ENCODE measurements at places on chromosomes 16 and 17.

- no peak for DNase-seq
Measured at GRCh38 chr17:39351508-39351907, 49.9 kb downstream of the FBXL20 start.

DNA sequence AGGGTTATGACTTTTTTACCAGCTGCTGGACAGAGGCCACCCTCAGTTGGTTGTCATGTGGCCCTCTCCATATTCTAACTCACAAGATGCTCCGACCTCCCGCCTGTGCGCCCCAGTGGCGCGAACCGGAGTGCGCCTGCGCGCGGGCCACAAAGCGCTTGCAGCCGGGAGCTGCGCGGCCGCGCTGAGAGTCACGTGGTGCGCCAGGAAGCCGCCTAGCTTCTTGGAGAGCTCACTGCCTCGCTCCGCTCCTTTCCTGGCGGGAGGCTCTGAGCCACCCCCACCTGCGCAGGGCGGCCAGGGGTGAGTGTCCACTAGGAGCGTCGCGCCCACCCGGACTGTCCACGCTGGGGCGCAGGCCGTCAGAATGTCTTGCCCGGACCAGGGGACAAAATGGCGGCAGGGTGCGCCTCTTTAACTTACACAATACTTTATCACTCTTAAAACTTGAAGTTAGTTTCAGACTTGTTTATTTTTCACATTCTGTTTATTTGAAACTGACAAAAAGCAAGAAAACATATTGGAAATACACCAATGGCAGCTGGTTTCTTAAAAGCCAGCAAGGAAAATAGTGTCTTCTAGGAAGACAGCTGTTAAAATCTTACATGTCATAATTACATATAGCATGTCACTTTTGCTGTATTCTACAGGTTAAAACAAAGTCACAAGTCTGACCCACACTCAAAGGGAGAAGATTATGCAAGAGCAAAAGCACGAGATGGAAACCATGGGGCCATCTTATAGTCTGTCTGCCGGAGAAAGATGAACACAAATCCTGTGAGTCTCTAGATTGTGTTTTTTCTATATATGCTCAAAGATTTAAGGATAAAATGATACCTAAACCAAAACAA is 357.9 kb downstream of the CNTNAP4 start:
- DNase-seq: peak; percentile 16

- no peak for DNase-seq
Measured at GRCh38 chr16:3536851-3537250, 36.0 kb downstream of the CLUAP1 start.

- DNase-seq: peak; percentile 71
Measured at GRCh38 chr17:17876959-17877528, 40.3 kb upstream of the SREBF1 start.

- DNase-seq: no peak
Measured at GRCh38 chr17:13474073-13474800, 127.5 kb downstream of the HS3ST3A1 start.

DNA sequence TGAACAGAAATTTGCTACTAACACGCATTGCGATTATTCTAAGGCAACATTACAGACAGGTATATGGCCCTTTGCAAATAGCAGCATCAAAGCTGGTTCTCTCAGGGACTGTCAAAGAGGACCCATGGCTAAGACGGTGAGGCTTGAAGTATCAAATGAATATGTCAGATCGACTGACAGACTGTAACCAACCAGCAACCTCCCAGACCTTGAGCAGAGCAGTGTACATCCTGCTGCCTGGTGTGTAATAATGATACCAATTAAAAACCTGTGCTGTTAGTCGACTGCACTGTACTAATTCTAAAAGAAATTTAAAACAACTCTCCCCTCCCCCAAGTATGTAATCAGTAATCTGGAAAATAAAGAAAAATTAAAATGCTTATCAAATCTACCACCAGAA is 35.9 kb upstream of the GHDC start:
- no peak for DNase-seq

DNA sequence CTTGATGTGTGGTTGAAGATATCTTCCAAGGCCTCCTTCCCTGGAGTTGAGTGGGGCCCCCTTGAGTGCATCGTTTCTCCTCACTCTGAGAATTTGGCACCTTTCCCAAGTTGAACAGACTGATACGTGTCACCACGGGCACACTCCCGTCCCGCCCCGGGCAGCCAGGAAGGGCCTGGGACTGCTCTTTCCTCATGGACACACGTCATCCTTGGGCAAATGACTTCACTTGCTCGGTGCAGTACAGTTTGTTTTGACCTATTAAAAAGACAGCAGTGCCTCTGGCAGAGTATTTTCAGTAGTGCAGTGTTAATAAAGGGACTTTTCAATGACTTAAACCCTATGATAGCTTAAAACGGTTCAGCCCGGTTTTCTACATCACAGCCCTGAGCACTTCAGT is 59.9 kb downstream of the SEC14L1 start:
- peak; percentile 58 for DNase-seq

DNA sequence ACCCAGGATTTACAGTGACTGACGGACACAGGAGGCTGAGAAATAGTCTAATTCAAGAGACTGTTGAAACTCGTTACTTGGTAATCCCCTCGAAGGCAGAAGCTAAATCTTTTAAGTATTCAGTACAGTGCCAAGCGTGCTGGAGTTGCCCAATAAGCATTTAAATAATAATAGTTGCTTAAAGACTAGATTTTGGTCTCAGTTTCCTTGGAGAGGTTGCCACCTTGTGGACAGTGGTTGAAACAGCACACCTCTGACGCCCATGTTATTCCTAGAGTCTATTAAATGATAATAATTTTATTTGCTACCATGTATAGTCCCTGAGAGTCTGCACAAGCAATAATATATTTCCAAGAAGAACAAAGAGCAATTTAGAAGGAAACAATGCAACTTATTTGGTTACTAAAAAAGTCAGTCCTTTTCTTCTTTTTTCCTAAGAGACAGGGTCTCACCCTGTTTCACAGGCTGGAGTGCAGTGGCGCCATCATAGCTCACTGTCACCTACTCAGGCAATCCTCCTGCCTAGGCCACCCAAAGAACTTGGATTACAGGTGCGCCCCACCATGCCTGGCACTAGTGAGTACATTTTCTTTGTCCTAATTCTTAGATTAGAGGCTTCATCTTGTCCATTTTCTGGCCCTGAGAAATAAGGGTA is 138.0 kb upstream of the NUDT7 start:
- DNase-seq: peak; percentile 87

- peak; percentile 72 for DNase-seq
Measured at GRCh38 chr16:90046971-90047713, 27.9 kb upstream of the DBNDD1 start.

- DNase-seq: peak; percentile 38
Measured at GRCh38 chr16:10386517-10387100, 748 bp downstream of the ATF7IP2 start.

GRCh38 chr17:6021011-6021400 is 49.2 kb upstream of the WSCD1 start:
- no peak for DNase-seq

DNA sequence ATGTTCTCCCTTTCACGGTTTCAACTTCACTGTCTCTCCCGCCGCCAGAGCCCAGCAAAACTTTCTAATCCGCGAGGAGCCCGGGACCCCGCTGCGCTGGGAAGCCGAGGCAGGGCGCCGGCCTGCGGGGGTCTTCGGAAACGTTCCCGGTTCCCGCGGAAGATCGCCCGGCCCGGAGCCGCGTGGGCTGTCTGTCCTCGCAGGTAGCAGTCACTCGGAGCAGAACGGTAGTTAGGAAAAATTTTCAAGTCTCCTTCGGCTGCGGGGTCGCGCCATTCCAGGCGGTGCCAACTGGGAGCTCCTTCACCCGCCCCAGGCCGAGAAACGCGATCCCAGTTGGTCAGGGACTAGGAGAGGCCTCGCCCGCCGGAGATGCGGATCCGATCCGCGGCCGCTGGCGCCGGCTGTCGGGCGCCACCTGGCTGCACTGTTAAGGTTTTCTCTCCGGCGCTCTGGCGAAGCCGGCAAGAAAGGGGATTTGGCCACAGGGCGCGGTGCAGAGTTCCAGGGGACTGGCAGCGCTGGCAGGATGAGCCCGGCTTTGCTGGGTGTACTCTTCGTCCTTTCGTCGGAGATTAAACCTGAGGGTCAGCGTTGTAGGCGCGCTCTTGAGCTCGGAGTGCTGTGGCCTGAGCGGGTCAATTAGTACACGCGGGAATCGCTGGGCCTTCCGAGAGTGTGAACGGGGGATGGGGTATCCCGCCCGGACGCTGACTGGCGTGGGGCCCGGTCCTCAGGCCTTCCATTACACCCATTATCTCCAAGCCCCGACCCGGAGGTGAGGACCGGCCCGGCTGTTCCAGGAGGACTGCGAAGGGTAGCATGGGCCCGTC is 135.4 kb downstream of the KCNJ12 start:
- DNase-seq: peak; percentile 85

DNA sequence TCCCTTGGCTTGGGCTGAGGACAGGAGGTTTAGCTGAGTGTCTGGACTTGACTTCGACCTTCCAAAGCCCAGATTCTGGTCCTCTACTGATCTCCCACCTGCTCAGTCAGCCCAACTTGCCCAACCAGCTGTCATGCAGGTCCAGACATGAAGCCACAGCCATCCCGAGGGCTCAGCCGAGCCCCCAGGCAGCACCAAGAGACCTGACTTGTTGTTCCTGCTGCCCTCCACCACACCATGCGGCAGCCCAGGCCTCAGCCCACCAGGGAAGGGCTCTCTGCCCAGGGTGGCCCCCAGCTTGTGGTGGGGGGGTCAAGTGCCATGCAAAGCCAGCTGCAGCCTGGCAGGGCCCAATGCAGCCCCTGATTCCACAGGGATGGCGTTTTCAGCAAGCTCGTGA is 17.2 kb upstream of the CACNG4 start:
- DNase-seq: no peak

- DNase-seq: no peak
Measured at GRCh38 chr16:8720080-8720966, 45.9 kb downstream of the ABAT start.

DNA sequence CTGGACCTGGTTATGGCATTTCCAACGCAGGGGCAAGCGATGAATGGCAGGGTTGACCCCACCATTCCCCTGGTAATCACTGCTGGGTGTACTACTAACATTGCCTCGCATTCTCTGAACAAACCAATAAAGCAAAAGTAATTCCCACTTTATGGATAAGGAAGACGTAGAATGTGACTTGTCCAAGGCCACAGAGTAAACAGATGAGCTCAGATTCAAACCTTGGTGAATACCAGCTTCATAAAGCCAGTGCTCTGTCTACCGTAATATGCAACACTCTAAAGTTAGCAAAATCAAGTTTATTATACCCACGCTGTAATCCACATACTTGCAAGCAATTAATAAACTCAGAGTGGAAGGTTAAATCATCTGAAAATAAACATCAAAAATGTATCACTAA is 59.6 kb downstream of the ANKFY1 start:
- DNase-seq: no peak

- DNase-seq: no peak
Measured at GRCh38 chr17:51474764-51475163, 214.4 kb downstream of the UTP18 start.

GRCh38 chr16:4683255-4684057 is 9.9 kb upstream of the NUDT16L1 start:
- no peak for DNase-seq

GRCh38 chr16:5066511-5066910 is 755 bp upstream of the C16orf89 start:
- no peak for DNase-seq

DNA sequence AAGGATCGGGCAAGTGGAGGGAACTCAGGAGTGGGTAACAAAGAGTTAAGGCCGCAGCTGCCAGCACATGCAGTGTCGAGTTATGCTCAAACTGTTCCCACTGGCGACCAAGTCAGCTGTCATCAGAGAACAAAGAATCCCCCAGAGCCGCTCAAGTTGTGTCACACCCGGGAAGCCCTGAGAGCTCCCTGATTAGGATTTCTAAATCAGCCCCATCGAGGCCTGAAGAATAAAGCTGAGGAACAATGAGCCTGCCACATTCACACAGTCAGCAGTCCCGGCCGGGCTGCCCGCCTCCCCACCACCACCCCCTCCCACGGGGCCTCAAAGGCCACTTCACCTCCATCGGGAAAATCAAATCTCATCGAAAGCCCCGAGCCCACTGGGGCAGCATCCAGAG is 84.5 kb downstream of the SOX9 start:
- DNase-seq: no peak

- DNase-seq: no peak
Measured at GRCh38 chr16:79593754-79594153, 6.8 kb downstream of the MAF start.

DNA sequence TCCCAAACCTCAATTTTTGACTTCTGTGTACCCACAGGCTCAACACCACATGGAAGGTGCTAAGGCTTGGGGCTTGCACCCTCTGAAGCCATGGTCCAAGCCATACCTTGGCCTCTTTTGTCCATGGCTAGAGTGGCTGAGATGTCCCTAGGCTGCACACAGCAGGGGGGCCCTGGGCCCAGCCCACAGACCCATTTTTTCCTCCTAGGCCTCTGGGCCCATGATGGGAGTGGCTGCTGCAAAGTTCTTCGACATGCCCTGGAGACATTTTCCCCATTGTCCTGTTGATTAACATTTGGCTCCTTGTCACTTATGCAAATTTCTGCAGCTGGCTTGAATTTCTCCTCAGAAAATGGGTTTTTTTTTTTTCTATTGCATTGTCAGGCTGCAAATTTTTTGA is 47.0 kb downstream of the TBC1D26 start:
- no peak for DNase-seq

GRCh38 chr17:70989280-70989679 is 819.9 kb downstream of the KCNJ2 start:
- DNase-seq: peak; percentile 31

GRCh38 chr17:31672161-31672819 is 186.8 kb downstream of the COPRS start:
- DNase-seq: no peak

DNA sequence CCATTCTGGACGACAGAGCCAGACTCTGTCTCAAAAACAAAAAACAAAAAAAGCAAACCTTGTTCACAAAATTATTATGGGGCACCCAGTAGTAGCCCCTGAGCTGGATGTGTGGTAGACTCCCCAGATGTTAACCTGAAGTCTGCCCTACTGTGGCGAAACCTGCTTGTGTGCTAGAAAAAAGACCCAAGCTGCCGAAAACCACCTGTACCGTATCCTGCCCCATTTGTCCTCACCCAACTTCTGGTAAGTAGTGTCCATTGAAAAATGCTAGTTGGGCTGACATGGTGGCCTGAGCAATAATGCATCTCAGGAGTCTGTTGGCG is 9.1 kb downstream of the RMI2 start:
- no peak for DNase-seq

- no peak for DNase-seq
Measured at GRCh38 chr16:65731833-65732232, 610.0 kb upstream of the CDH11 start.

DNA sequence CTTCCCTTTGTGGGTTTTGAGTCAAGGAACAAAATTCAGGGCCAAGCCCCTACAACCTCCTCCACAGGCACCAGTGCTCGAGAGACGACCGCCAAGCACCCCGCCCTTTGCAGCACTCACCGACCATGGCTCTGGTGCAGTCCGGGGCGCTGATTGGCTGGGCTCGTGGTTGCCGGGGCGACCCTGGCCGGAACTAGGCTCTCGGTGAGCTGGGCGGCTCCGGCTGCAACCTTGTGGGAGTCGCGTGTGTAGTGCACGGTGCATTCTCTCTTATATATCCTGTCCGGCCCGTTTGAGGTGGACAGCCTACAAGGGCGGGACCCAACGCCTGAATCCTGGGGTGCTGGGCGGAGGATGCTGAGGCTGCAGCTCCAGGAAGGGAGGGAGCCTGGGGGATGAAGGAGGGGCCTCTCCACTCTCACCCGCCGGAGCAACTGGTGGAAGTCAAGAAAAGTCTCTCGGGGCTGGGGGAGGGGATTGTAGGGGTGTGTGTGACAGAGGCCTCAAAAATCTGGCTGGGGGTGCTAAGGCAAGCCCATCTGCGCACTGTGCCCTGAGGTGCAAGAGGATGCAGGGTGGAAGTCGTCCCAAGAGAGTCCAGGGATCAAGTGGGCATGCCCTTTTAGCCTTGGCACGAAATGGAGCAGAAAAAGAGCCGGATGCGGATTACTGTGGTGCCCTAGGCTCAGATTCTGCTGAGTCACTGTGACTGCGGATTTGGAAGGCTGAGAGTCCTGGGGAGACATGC is at the start of gene NQO1:
Gene NQO1, minus strand, starts transcription at position 248 of the 748 bp plus-strand sequence. Its CDS starts 121 bp downstream, at position 127.
- peak; percentile 99 for DNase-seq

All from fibroblast of pulmonary artery (primary cell).